Mesenchymal stem cell (in vitro differentiated cells and primary cell): ENCODE measurements at places on chromosomes 13 and 19.

- H3K36me3 ChIP-seq = no peaks in the 10 kb centered on the region
- no peak overlapping the region for H3K27ac ChIP-seq
- no peak overlapping the region for H3K4me3 ChIP-seq
- H3K4me1 ChIP-seq = no peaks in the 10 kb centered on the region
Observed at GRCh38 chr13:80740071-80740470, 399.1 kb upstream of the SPRY2 start.

- H3K4me1 ChIP-seq = peaks cover 3% of the 10 kb centered on the region
- DNase-seq = peak; percentile 87
- H3K4me3 ChIP-seq = peak overlapping the region; percentile 97
Observed at GRCh38 chr19:32581705-32582179, 752 bp downstream of the PDCD5 start.

DNA sequence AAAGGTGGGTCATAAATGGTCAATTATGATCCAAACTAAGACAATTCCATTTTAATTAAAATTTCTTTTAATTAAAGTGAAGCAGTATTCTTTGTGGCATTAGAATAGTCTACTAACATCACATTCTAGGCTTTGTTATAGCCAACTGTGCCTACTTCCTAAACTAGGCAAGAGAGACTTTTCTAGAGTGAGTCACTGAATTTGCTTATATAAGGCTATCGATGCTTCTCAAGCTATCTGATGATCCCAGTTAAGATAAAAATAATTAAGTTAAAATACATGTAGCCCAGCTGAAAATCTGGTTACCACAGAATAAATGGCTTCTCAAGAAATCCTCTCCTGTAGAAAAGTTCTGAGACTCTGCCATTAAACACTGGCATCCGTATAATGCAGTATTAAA lies 12.5 kb downstream of the ANKRD10 start:
- no peak overlapping the region for H3K4me3 ChIP-seq
- no peaks in the 10 kb centered on the region for H3K27me3 ChIP-seq
- H3K27ac ChIP-seq = no peak overlapping the region
- peak; percentile 52 for DNase-seq

- H3K27ac ChIP-seq = no peak overlapping the region
- H3K4me1 ChIP-seq = peaks cover 3% of the 10 kb centered on the region
- no peak overlapping the region for H3K4me3 ChIP-seq
- no peaks in the 10 kb centered on the region for H3K27me3 ChIP-seq
- no peaks in the 10 kb centered on the region for H3K36me3 ChIP-seq
Observed at GRCh38 chr13:44748439-44748838, 172.3 kb upstream of the TSC22D1 start.

DNA sequence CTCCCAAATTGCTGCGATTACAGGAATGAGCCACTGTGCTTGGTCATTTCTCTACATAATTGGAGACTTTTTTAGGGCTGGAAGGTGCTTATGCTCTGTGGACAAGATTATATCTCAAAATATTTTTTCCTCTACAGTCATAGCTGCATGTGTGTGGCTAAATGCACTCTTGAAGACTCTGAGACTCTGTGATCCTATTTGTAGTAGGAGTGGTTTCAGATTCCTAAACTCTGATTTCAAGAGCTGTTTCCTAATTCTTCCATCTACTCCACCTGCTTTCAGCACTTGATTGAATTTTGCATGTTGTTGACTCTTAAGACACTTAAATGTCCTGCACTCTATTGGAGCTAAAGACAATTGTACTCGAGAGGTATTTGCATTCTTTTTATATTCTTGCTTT lies 78.0 kb downstream of the KLF5 start:
- no peaks in the 10 kb centered on the region for H3K36me3 ChIP-seq
- DNase-seq = no peak
- H3K4me3 ChIP-seq = no peak overlapping the region

GRCh38 chr13:102584434-102584833 lies 12.4 kb upstream of the TPP2 start:
- no peak overlapping the region for H3K27ac ChIP-seq
- no peak overlapping the region for H3K4me3 ChIP-seq
- H3K27me3 ChIP-seq = peaks cover 8% of the 10 kb centered on the region
- no peaks in the 10 kb centered on the region for H3K4me1 ChIP-seq

DNA sequence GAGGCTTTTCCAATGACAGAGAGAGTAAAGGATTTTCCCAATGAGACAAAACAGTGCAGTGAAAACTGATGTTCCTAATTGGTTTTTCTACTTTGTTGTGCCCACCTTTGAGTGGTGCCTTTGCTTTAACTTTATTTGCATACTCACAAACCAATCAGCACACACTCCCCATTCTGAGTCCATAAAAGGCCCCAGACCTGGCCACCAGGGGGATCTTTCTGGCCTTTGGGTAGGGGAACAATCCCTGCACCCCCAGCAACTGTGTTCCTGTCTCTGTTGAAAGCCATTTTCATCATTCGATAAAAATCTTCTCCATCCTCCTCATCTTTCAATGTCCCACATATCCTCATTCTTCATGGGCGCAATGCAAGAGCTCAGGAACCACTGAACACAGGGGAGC lies 252.8 kb downstream of the B3GLCT start:
- no peak overlapping the region for H3K27ac ChIP-seq
- H3K36me3 ChIP-seq = no peaks in the 10 kb centered on the region
- no peaks in the 10 kb centered on the region for H3K4me1 ChIP-seq
- peaks cover 7% of the 10 kb centered on the region for H3K27me3 ChIP-seq

- H3K27me3 ChIP-seq = no peaks in the 10 kb centered on the region
- H3K4me3 ChIP-seq = no peak overlapping the region
- DNase-seq = peak; percentile 35
- H3K27ac ChIP-seq = peak overlapping the region; percentile 69
Observed at GRCh38 chr13:84645196-84646012, 763.1 kb upstream of the SLITRK1 start.

DNA sequence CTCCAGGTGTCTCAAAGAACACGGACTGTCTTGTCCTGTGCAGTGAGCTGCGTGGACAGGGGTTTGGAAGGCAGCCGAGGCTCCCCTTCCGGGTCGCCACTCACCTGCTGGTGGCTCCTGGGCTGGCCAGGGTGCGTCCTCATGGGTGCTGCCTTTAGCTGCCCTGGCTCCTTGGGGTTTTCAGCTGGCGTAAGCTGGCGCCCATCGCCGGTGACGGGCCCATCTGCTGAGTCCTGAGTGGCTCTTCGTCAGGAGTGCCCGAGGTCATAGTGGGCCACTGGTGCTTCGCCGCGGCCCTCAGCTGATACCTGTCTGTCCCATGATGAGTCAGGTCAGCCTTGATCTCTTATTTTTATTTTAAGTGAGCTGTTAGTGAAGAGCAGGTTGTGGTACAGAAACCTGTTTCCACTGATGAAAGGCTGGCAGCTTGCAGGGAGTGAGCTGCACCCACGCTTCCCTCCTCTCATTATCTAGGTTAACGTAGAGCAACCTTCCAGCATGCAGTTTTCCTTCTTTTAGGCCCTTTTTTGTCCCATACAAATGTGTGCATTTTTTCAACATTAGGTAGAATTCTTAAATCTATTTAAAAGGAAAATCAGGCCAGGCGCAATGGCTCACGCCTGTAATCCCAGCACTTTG lies 18.4 kb downstream of the EPN1 start:
- H3K27me3 ChIP-seq = no peaks in the 10 kb centered on the region
- H3K4me1 ChIP-seq = peaks cover 15% of the 10 kb centered on the region
- H3K27ac ChIP-seq = no peak overlapping the region
- H3K36me3 ChIP-seq = peaks cover 98% of the 10 kb centered on the region
- H3K4me3 ChIP-seq = no peak overlapping the region

- H3K27ac ChIP-seq = no peak within 1 kb of the TSS
- peaks cover 14% of the 10 kb centered on the region for H3K27me3 ChIP-seq
- H3K36me3 ChIP-seq = no peaks in the 10 kb centered on the region
Observed at GRCh38 chr13:113105032-113105920, at the start of gene F7. Gene F7, plus strand, starts transcription at chr13:113105791. Its CDS starts 51 bp downstream, at chr13:113105842.

DNA sequence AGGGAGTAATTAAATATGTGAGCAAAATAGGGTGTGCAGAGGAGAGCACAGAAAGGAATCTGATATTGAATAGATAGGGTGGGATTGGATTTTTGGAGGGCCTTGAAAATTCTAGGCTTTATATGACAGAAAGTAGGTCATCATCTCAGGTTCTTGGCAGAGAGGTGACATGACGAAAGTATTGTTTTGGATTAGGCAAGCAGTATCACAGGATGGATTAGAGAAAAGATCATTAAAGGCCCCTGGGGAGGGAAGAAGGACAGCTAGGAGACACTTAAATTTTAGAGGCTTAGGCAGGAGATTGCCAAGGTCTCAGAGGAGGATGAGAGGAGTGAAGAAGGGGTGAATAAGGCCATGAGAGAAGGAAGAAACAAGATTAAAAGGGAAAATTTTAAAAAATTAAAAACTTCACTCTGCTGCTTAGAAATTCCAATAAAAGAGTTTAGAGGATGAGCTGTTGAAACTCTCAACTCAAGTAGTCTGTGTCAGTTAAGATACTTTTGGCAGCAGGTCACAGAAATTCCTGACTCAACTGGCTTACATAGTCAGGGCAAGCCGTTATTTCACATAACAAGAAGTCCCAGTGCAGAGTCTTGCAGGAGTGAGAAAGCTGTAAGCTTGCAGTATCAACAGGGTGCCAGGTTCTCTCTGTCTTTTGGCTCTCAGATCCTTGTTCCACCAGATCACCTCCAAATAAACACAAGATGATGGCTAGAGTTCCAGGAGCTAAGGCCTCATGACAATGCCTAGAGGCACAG lies 8.8 kb downstream of the GPC6 start:
- H3K4me3 ChIP-seq = peak overlapping the region; percentile 38
- DNase-seq = peak; percentile 49
- H3K27me3 ChIP-seq = no peaks in the 10 kb centered on the region

DNA sequence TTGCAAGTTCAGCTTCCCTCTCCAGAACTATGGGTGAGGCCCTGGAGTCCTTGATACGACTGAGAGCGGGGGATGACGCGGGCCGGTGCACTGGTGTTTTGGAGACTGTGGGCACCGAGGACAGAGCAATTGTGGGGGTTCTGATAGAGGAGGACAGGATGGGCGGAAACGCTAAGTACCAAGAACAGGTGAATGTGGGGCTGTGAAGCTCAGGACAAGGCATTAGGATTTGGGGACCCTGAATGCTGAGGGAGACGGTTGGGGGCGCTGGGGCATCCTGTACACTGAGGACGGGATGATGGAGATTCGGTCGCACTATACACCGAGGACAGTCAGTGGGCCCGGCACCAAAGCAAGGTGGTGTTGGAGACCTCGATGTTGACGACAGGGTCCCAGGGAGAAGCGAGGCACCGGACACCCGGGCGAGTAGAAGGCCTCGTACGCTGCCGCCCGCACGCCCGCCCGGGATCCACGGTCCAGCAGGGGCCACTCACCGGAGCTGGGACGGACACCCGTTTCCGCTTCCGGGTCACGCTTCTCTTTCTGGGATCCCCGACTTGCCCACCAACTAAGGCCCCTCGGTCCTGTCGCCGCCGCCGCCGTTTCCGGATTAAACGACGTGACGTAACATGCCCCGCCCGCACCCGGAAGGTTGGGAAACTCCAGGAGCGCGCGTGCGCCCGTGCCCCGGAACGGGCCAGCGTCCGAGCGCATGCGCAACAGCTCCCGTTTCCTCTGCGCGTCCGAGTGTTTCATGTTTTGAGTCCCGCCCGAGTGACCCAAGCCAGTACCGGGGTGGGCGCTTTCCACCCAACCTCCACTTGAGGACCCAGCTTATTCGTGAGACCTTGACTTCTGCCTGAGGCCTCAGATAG lies at the start of gene CHMP2A:
CHMP2A (minus strand) TSS at position 612 of the 875 bp plus-strand sequence. CDS start 893 bp downstream, outside the sequence.
- DNase-seq = peak; percentile 97
- H3K4me3 ChIP-seq = peak within 1 kb of the TSS; percentile 89
- peaks cover 53% of the 10 kb centered on the region for H3K36me3 ChIP-seq
- H3K27ac ChIP-seq = peak within 1 kb of the TSS; percentile 93
- no peaks in the 10 kb centered on the region for H3K27me3 ChIP-seq

GRCh38 chr19:49272204-49272603 lies 52.8 kb downstream of the SLC6A16 start:
- peaks cover 5% of the 10 kb centered on the region for H3K4me1 ChIP-seq
- DNase-seq = no peak
- H3K27me3 ChIP-seq = no peaks in the 10 kb centered on the region
- H3K36me3 ChIP-seq = no peaks in the 10 kb centered on the region
- no peak overlapping the region for H3K4me3 ChIP-seq
- no peak overlapping the region for H3K27ac ChIP-seq
